ENCODE measurements at places on chromosomes 5 and 9.

DNA sequence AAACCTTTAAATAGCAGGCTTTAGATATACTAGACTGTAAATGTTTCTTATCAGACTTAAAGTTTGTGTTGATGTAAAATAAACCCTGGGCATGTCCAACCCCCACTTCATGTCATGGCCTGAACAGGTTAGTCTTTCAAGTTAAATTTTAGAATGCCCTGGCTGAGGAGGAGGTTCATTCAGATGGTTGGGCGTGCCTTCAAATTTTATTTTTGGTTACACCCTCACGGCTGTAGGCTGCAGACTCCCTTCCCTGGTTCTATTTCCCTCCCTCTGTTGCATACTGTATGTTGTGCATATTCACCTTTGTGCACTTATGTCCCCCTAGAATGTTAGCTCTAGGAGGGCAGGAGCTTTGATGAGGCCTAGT, 5.3 kb upstream of the BICD2 start:
- no peak for DNase-seq

- no peak for DNase-seq
These were observed 16.4 kb upstream of the ZBED3 start for GRCh38 chr5:77103457-77103856.

DNA sequence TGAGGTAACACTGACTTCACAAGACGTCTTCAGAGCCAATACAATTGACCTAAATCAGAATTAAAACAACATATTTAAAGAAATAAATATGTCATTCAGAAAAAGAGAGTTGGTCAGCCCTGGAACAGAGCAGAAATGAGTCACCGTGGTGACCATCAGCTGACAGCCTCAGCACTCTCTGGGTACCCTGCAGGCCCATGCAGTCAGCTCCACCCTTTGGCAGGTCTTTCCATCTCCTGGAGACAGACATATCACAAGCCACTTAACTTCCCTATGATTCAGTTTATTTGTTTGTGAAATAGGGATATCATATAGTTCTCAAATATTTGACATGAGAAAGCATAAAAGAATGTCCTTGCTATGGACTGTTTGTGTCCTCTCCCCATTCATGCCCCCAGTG, 151.6 kb upstream of the MEF2C start:
- no peak for DNase-seq

GRCh38 chr9:3912280-3912679, 386.5 kb upstream of the RFX3 start:
- DNase-seq, result no peak

DNA sequence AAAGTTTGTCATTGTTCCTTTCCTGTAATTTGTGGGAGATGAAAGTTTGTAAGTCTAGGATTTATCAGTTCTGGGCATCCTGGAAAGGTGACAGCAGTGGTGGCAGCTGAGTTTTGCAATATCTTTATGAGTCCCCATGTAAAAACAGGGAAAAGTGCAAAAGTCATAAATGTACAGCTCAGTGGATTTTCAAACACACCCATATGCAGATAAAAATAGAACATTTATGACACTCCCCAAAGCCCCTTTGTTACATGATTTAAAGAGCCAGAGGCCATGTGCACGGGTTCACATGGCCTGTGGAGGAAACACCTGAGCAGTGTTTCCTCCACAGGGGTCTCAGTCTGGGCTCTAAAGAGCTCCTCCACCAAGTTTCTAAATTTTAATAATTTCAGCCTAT, 6.3 kb downstream of the TMEM38B start:
- DNase-seq, result no peak

DNA sequence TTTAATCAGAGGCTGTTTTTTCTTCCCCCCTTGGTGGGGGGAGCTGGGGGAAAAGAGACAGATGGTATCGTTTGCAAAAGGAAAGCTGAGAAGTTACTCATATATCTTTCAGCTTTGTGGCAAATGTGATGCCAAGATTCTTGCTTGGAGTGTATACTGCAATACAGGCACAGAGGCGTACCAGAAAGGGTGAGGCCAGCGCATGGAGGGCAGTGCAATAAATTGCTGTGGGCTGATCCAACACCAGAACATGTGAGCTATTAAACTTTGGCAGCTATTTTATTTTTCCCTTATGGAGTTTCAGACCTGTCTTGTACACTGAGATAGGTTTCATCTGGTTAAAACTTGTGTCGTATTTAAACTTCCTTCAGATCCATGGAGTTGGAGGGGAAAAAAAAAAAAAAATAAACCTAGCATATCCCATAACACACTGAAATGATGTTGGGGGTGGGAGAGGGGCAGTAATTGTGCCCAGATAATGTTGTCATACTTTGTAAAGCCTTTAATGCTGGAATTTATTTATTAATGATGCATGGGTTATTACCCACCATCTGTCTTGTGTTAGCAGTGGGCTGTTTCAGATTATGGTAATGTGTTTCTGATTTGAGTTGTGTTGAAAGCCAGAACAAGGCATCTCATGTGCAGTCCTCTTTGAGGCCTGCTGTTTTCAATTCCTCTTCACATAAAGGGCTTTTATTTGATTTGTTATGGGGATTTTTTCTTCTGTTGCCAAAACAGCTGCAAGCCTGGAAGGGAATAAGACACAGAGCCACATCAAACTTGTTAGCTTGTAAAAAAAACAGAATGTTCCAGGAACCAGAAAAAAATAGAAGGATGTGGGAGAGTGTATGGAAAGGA, 891.3 kb downstream of the TLE1 start:
- no peak for DNase-seq

- DNase-seq, result no peak
These were observed 21.5 kb downstream of the TENT4A start for GRCh38 chr5:6734781-6735180.

DNA sequence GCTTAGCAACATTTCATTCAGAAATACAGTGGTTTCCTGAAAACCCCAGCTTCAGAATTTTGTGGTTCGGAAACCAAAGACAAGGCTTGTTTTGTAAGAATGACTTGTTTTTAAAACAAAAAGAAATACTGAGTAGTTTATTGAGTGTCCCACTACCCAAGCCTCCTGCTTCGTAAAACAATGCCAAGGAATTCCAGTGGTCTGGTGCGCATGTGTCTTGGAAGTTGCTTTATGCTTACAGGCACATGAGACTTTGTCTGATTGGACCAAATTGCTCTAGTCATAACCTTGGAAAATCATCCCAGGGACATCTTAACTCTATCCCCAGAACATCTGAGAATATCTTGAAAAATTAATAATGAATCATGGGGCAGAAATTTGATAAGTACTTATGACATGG, 77.1 kb upstream of the FST start:
- no peak for DNase-seq

DNA sequence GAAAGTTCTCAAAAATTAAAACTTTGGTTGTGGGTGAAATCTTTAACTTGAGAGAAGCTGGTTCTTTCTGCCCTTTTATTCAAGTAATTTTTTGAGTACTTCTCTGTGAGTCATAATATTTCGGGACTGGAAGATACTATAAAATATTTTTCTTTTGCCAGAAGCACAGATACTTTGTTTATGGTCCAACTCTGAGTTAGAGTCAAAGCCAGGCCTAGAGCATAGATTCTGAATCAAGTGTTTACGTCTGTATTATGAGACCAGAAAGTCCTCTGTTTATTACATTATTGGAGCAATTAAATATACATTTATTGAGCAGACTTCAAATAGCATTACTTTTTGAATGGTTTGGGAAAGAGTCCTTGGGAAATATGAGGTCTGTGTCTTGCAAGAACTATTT, 187.9 kb downstream of the FER start:
- DNase-seq, result no peak

- DNase-seq, result no peak
These were observed 330.7 kb upstream of the SLC24A2 start for GRCh38 chr9:20119566-20119965.

- DNase-seq, result no peak
These were observed 3.1 kb downstream of the NINJ1 start for GRCh38 chr9:93130861-93131481.

- DNase-seq, result no peak
These were observed 6.4 kb upstream of the AMBP start for GRCh38 chr9:114084282-114085073.
